ENCODE measurements at places on chromosomes 2 and 18. TPM values are rescaled to one million over a fixed set of nuclear protein-coding genes. Genes with fewer than 3 reads are reported as not detected.

GRCh38 chr2:197075281-197075680 is 148.8 kb upstream of the PGAP1 start:
- H3K4me1 ChIP-seq: peaks cover 3% of the 10 kb centered on the region
- H3K36me3 ChIP-seq: peaks cover 11% of the 10 kb centered on the region
- no peak overlapping the region for H3K4me3 ChIP-seq
- no peaks in the 10 kb centered on the region for H3K27me3 ChIP-seq
- H3K27ac ChIP-seq: no peak overlapping the region

- no peaks in the 10 kb centered on the region for H3K4me1 ChIP-seq
- no peaks in the 10 kb centered on the region for H3K36me3 ChIP-seq
- H3K27ac ChIP-seq: no peak overlapping the region
Measured at GRCh38 chr18:45839414-45840395, 14.2 kb downstream of the SIGLEC15 start.

DNA sequence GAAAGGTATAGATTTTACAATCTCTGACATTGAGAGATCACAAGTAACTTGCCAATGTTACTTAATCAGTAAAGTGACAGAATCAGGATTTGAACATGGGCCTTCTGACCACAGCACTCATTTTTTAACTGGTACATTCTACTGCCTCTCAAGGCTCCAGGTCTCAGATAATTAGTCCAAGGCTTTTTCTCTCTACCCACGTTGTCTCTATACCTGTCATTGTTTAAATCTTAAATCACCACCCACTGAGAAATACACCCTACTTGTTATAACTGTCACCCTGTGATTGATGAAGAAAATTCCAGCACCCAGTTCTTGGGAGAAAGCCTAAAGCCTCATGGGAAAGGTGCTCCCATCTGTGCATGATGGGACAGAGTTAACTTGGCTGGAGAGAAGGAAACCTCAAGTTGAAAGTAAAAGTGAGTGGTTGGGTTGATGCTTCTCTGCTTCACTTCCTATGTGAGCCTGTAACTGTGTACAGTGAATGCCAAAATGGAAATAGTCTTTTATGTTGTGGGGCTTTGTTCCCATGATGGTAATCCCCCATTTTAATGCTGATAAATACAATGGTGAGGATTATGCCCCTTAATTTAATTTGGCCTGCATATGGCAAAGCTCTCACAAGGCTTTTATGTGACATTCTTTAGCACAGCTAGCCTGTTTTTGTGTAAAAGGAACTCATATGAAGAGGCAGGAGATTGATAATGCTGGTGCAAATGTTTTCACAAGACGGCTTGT is 190.1 kb upstream of the SP5 start:
- H3K4me1 ChIP-seq: peaks cover 13% of the 10 kb centered on the region
- DNase-seq: peak; percentile 33
- H3K27ac ChIP-seq: peak overlapping the region; percentile 46
- H3K4me3 ChIP-seq: no peak overlapping the region

- no peak overlapping the region for H3K4me3 ChIP-seq
- no peak overlapping the region for H3K27ac ChIP-seq
- DNase-seq: no peak
Measured at GRCh38 chr18:23151414-23152099, 16.3 kb downstream of the CABLES1 start.

Gene SLC4A3
- 0.05 TPM for total RNA-seq

Gene EPB41L3
- 0.21 TPM for total RNA-seq

DNA sequence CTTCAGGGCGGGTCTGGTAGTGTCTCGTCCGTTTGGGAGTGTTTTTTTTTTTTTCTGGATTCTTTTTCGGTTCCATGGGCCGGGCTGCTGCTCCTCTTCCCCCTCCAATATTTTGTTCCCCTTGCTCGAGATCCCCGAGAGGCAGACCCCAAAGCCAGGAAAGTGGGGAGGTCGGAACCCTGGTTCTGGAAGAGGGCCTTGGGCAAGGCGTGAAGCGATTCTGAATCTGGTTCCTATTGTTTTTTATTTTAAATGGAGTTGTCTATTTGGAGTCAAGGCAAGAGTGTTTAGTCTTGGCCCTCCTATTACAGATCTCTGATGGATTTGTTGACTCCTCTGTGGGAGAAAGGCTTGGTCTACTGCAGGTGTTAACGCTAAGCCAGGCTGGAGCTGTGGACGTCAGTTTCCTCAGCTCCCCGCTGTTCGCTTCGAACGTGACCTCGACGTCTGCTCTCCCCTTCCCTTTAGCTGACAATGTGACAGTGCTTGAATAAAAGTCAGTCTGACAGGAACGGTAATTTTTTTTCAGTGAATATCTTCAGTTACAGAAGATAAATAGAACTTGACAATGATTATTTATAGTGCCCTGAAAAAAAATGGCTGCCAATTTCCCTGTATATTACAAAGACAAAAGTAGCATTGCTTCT is 683 bp upstream of the DNAJC27 start:
- no peaks in the 10 kb centered on the region for H3K27me3 ChIP-seq
- peak overlapping the region; percentile 78 for H3K4me3 ChIP-seq
- H3K27ac ChIP-seq: peak overlapping the region; percentile 95
- no peaks in the 10 kb centered on the region for H3K4me1 ChIP-seq

DNA sequence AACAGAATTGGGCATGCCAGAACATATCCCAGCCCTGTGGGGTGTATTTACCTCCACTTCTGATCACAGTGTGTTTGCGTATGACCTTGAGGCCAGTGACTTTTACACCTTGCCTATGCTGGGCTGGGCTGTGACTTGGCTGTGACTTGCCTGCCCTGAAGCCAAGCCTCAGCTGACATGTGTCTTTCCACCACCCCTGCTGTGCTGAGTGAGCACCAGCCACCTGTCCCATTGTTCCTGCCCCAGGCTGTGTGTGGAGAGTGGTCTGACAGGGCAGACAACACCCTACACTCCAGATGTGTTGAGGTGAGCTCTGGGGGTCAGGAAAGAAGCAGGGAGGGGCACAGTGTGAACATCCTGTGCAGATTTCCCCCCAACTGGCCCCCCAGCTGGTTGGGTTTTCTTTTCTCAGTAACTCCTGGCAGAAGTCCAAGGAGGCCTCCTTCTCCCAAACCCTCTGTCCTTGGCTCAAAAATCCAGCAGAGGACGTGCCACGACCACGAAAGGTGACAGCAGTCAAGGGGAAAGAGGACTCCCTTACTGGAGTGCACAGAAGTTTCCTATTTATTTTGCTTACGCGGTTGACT is 5.1 kb upstream of the STEAP3 start:
- no peak overlapping the region for H3K27ac ChIP-seq
- peaks cover 8% of the 10 kb centered on the region for H3K4me1 ChIP-seq
- no peak for DNase-seq
- no peak overlapping the region for H3K4me3 ChIP-seq
- H3K36me3 ChIP-seq: no peaks in the 10 kb centered on the region

DNA sequence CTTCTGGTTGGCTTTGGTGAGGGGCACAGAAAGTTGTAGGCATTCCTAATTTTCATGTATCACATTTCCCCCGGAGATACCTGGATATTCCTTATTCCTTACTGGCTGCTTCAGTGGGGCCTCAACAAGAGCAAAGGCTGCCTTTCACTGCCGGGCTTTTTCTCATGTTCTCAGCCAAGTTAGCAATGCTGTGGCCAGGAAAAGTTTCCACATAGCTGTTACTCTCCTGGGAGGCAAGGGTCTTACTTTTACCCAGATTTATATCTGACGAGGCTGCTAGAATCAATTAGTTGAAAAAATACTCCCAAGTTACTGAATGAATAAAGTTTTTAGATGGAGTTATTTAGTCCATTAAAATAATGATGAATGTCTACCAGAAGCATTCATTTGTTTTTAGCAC is 230.5 kb downstream of the ZNF407 start:
- no peaks in the 10 kb centered on the region for H3K27me3 ChIP-seq
- H3K4me3 ChIP-seq: no peak overlapping the region
- H3K27ac ChIP-seq: no peak overlapping the region
- no peaks in the 10 kb centered on the region for H3K4me1 ChIP-seq

- no peak for DNase-seq
- no peaks in the 10 kb centered on the region for H3K36me3 ChIP-seq
- no peaks in the 10 kb centered on the region for H3K4me1 ChIP-seq
- H3K27me3 ChIP-seq: no peaks in the 10 kb centered on the region
- H3K4me3 ChIP-seq: no peak overlapping the region
Measured at GRCh38 chr18:47054369-47054768, 18.9 kb upstream of the ELOA2 start.

DNA sequence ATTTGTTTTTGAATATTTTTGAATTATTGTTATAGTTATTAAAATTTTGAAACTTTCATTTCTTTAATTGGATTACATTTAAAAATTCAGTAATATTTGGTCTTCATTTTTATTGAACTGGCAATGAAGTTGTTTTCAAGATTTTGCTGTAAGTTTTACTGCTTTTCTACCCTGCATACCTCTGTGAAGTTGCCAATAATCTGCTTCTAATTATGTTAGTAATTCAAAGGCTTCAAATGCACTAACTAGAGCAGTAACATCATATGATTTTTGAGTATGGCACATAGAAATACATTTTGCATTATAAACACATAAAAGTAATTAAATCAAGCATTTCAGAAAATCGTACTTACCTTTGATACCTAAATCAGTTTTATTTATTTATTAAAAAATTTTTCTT is 40.3 kb upstream of the FAM171B start:
- no peaks in the 10 kb centered on the region for H3K36me3 ChIP-seq
- no peaks in the 10 kb centered on the region for H3K27me3 ChIP-seq
- DNase-seq: no peak
- no peak overlapping the region for H3K27ac ChIP-seq
- no peaks in the 10 kb centered on the region for H3K4me1 ChIP-seq

DNA sequence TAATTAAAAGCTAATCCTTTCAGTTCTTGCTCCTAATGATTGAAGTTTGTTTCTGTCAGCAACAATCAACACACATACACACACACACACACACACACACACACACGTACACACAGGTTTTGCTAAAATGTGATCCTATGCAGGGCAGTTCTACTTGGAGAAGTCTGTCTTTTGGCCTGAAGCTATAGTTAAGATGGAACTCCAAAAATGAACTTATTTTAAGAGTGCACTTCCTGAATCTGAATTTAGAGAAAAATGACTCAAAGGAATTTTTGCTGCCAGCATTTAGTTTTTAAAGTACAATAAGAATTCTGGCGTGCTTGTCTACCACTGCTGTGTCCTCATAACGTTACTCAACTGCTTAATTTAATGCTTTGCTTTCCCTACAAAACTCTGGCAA is 6.6 kb downstream of the GALNT5 start:
- no peaks in the 10 kb centered on the region for H3K4me1 ChIP-seq
- no peak for DNase-seq
- no peaks in the 10 kb centered on the region for H3K27me3 ChIP-seq
- no peak overlapping the region for H3K27ac ChIP-seq

DNA sequence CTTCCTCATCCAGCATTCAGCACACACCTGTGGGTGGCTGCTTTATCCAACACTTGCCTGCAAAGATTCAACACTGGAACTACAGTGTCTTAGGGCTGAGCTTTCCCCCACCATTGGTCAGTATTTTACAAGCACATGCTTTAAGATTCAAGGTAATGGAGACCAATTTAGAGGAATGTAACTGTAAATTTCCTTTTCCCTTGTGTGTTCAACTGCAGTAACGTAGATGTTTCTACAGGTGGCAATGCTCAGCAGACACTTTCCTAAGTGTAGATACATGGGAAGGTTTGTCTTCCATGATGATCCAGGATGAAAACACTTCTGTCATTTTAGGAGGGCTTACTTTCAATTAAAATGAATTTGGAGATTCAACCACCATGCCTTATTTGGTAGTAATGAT is 143.6 kb upstream of the PXDN start:
- no peak overlapping the region for H3K27ac ChIP-seq
- no peaks in the 10 kb centered on the region for H3K36me3 ChIP-seq
- H3K27me3 ChIP-seq: no peaks in the 10 kb centered on the region

Gene CD207
- not detected for total RNA-seq

Gene CAPN13
- not detected for total RNA-seq

DNA sequence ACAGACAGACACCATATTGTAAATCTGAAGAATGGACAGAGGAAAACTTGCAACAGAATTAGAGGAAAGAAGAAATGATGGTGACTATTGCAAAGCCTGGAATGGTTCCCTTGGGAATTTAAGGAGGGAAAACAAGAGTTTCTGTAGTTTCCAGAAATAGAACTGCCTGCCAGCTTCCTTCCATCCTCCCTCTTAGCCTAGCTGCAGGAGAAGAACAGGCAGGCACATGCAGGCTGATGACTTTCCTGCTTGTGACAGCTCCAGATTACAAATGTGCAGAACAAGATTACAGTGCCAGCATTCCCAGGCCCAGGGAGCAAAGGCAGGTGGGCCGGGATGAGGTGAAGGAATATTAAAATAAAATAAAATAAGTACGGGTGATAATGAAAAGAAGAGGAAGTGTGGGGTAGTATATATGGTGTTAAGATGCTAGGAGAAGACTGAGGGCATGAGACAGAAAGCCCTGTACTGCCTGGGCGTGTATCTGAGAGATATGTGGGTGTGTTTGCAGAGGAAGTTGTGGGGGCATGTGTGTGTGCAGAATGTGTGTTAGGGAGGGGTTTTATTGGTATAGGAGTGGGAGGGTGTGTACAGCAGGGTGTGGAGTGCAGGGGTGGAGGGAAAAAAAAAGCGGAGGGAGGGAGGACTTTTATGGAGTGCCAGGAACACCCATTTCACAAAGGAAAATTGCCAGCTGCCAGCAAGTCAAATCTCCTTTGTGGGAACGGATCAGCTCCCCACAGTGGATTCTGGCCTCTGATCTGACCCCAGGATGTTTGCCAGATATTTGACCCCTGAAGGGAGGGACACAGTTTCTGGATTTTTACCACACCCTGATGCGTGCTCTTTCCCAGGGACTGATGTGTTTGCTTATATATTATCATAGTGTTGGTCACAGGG is 43.9 kb upstream of the NEMP2 start:
- no peaks in the 10 kb centered on the region for H3K27me3 ChIP-seq
- H3K36me3 ChIP-seq: no peaks in the 10 kb centered on the region
- peaks cover 8% of the 10 kb centered on the region for H3K4me1 ChIP-seq

DNA sequence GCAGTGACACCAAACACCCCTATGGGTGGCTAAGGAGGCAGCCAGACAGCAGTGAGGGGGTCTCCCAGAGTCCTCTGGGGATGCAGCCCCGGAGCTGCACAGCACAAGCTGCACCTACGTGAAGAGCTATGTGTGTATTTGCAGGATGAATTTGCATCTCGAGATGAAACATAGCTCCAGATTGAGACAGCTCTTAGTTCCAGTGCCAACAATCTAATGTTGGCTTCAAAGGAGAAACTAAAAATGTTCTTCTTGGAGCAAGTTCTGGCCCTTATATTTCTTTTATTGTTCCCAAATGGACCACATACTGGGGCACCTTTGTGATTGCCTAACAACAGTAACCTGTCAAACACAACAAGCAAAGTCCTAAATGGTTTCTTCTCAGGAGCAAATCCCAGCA is 233.9 kb downstream of the SLC4A3 start:
- no peaks in the 10 kb centered on the region for H3K36me3 ChIP-seq
- H3K4me3 ChIP-seq: no peak overlapping the region
- no peak overlapping the region for H3K27ac ChIP-seq
- H3K27me3 ChIP-seq: no peaks in the 10 kb centered on the region

Data from GM12878 (cell line).